ENCODE measurements at places on chromosomes 1 and 21.
A peak's percentile ranks its signal among the peaks of the same experiment; 100 is the strongest.

GRCh38 chr1:199226163-199226562 is 587.3 kb downstream of the PTPRC start:
- no peak for DNase-seq

DNA sequence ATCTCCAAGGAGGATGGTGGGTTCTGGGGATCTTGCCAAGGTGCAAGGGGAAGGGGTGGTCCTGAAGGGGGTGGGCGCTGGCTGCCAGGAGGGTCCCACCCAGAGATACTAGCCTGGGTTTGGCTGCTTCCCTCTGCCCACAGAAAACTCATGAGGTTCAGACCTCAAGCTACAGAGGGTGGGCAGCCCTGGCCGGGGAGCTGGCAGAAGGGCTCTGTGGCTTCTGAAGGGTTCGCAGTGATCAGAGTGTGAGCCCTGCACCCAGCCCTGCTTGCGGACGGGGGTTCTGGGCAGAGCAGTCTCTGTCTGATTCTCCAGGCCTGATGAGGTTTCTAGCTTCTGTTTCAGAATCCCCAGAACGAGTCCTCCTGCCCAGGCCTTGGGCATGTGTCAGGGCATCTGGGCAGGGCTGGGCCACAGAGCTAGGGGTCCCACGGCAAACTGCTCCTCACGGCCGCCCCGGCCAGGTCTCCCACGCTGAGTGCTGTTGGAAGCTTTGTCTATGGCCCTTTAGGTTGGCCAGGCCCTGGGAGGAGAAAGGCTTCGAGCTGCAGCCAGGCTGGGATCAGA is 635 bp upstream of the MMEL1 start:
- no peak for DNase-seq

GRCh38 chr21:43298546-43299440 is 128.1 kb downstream of the SIK1 start:
- no peak for DNase-seq

DNA sequence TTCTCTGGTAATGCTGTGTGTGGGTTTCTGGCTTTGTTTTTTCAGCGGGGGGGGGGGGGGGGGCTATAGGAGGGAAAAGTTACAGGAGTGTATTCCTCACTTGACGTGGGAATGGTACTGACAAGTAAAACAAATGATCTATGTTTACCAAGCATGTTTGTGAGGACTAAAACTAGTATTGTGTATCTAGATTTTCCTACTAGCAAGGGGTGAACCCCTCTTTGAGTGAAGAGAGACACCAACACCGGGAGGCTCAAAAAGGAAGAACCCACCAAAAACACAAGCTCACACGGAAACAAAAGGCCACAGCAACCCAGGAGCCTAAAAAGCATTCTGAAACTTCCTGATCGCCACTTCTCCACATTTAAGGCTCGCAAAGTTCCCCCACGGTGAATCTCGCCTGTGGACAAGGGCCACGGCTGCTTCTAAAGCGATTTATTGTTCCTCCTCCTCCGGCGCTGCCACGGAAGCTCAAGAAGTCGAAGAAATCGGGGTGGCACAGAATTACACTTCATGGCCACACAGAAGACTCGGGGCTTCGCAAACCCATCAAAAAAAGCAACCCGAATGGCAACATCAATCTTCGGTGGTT is 703 bp downstream of the PUM1 start:
- peak; percentile 49 for DNase-seq

GRCh38 chr1:14842361-14842760 is 243.9 kb downstream of the KAZN start:
- DNase-seq, result no peak

GRCh38 chr1:78627321-78627720 is 7.1 kb downstream of the IFI44L start:
- DNase-seq, result no peak

GRCh38 chr1:42318601-42319000 is 16.4 kb downstream of the FOXJ3 start:
- DNase-seq, result no peak

DNA sequence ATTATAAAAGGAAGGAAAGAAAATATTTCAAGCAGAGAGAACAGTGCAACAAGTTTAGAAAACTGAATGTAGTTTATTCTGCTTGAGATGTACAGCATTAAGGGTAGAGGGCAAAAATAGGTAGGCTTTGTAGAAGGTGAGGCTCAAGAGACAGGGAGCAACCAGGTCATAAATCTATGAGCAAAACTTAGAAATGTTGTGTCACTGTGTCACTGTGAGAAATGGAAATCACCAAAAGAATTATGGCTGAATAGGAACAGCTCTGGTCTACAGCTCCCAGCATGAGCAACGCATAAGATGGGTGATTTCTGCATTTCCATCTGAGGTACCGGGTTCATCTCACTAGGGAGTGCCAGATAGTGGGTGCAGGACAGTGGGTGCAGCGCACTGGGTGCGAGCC is 53.6 kb downstream of the TNFSF4 start:
- DNase-seq, result no peak

DNA sequence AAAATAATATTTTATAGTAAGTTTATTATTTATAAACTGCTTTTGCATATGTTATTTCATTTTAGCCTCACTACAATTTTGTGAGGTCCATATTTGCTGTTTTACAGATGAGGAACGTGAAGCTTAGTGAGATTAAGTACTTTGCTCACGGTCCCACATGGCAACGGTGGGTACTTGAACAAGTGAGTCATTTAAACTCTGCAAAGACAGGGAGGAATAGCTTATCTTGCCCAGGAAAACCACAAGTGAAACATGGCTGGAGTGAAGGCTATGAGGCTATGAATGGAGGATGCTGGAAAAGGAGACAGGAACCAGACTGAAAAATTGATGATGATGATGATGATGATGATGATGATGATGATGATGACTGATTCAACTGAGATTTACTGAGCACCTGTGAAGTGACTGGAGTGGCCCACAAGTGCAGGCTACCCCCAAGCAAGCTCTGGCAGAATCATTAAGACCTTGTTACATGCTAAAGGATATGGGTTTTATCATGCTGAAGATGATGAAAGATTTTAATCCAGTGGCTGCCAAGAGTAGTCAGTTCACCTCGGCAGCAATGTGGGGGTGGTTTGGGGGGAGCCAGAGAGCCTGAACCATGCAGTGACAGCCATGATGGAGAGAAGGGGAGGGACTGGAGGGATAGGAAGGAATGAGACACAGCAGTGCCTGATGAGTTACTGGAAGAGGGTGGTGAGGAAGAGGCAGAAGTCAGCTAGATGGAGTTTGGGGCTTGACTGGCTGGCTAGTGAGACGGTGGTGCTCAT is 1.4 kb upstream of the ABCA4 start:
- no peak for DNase-seq

GRCh38 chr1:14662116-14662515 is 63.6 kb downstream of the KAZN start:
- DNase-seq, result no peak

DNA sequence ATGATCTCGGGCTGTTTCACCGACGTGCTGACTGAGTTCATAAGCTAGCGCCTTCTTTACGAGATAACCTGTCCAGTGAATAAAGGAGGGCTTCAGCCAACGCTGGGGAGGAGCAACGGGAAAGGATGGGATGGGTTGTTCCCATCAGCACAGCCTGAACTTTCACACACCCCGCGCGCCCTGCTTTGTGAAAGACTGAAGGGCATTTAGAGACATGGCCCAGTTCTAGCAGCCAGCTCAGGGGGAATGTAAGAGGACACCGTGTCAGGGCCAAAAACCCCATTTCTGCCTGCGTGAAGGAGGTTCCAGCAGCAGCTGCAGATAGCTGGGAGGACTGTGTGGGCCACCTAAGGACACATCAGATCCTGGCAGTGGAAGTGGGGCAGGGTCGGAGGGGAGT is 255.1 kb upstream of the RAB4A start:
- no peak for DNase-seq

DNA sequence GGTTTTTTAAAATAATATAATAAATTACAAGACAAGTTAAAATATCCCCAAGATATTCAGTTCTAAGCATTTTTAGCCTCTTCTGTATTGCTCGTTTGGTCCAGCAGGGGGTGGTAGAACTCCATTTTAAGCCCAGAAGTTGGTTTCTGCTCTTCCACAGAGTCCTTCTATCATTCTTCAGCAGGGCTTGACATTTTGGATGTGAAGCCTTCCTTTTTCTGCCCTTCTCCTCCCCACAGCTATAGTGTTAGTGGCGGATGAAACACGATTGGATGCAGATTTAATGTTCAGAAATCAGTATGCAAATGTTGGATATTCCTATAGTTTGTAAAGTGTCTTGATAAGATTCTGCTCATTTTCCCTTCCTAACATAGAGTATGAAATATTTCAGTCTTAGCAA is 1.4 kb downstream of the NCAM2 start:
- peak; percentile 74 for DNase-seq
